ENCODE measurements at places on chromosomes 16 and 17. TPM values are rescaled to one million over a fixed set of nuclear protein-coding genes. Genes with fewer than 3 reads are reported as not detected.

SNX20 gene
- total RNA-seq = not detected

FOXN1 gene
- not detected for total RNA-seq

RPL23 gene
- 1,562 TPM for total RNA-seq

TM4SF5 gene
- not detected for total RNA-seq

ESRP2 gene
- total RNA-seq = 0.30 TPM

MRTFB gene
- total RNA-seq = 3.6 TPM

RNF222 gene
- total RNA-seq = not detected

TIMP2 gene
- total RNA-seq = 109 TPM

MIF4GD gene
- 10.6 TPM for total RNA-seq

SLC47A1 gene
- total RNA-seq = 0.15 TPM

SCPEP1 gene
- 27.7 TPM for total RNA-seq

INCA1 gene
- 0.17 TPM for total RNA-seq

WNT9B gene
- total RNA-seq = not detected

RAB40C gene
- 22.2 TPM for total RNA-seq

RMI2 gene
- total RNA-seq = 12.0 TPM
